D721Med (cell line): ENCODE measurements at places on chromosomes 7 and 10.

DNA sequence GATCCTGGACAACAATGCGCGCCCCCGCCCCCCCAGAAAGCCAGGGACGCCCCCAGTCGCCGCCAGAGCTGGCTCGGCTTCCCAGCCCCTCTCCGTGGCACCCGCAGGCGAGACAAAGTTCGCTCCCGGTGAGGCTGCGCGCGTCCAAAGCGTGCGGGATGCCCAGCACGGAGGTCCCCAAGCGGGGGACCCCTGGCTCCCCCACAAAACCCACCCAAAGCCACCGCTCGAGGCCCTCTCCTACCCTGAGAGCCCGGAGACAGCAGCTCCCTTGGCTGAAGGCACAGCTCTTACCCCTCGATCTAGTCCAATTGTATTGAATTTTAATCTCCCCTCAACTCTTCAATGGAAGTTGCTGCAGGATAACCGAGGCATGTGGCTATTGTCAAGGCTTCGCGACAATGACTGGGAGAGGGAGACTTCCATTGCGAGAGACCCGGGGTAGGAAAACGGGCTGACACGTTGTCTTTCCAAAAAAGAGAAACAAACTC lies 305.3 kb downstream of the PRPF18 start:
- DNase-seq: no peak

DNA sequence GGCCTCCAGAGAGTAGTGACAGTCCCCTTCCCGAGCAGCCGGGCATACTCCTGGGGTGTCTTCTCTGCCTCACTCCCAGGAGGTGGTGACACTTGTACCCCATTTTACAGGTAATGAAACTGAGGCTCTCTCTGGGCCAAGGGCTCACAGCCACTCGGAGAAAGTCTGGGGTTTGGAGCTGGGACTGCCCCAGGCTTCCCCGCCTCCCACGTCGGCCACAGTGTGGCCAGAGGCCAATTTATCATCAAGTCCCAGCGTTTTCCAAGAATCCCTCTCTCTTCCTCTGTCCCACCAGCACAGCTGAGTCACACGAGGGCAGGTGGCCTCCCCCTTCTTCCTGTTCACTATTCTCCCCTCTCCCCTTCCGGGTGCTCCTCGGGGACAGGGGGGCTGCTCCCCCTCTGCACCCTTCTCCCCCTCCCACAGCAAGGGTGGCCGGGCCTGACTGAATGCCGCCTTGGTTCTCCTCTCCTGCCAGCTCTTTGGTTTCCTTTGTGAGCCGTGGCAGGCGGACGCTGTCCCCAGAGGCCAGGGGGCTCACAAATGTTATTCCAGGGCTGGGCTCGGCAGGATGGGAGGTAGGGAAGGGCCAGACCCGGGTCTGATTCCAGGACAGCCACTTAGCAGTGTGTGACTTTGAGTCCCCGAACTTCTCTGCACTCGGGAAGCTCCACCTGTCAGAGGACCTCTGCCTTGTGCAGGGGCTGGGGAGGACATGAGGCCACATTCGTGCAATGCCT lies 17.7 kb downstream of the CLIP2 start:
- no peak for DNase-seq

DNA sequence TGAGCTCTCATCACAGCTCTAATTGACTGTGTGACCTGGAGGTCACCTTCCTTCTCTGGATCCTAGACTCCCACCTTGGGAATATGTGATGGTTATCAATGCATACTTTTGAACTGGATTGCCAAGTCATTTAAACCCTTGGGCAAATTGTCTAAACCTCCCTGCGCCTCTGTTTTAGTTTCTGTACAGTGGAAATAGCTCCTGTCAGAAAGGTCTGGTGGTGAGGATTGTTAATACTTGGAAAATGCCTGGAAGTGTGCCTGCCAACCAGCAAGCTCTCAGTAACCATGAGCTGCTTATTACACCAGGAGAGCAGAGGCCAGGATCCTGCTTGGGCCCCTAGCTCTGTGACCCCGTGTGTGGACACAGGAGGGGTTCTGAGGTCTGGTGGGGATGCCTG lies 108.7 kb upstream of the PPIF start:
- DNase-seq: no peak

GRCh38 chr10:60728056-60728455 lies 50.2 kb upstream of the CDK1 start:
- no peak for DNase-seq

DNA sequence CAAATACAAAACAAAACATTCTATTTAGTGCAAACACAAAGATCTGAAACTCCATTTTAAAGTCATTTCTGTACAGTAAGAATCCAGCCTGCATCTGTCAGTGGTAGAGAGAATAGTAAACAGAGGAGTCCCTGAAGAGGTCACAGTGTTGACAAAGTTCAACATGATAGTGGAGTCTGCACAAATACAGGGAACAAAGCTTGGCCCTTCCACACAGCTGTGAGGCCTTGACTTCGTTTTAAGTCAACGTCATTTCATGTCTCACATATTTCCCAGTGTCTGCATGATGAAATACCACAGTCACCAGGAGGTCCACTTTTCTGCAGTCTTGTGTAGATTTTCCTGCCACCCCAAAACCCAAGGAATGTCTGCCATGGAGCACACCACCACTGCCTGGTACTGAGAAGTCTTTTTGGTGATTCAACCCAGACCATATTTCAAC lies 33.0 kb downstream of the CYP26A1 start:
- DNase-seq: no peak

DNA sequence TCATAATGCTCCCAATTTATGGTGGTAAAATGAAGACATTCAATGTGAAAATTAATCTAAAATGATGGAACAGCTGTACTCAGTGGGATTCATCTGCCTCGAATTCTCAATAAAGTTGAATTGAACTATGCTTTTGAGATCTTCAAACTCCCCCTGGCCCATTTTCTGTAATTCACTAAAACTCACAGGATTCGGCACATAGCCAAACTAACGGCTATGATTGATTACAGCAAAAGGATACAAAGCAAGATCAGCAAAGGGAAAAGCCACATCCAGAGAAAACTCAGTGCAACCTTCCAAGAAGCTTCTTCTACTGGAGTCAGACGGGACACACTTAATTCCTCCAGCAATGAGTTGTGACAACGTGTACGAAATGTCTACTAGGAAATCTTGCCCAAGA lies 307.5 kb downstream of the CNTNAP2 start:
- DNase-seq: no peak

DNA sequence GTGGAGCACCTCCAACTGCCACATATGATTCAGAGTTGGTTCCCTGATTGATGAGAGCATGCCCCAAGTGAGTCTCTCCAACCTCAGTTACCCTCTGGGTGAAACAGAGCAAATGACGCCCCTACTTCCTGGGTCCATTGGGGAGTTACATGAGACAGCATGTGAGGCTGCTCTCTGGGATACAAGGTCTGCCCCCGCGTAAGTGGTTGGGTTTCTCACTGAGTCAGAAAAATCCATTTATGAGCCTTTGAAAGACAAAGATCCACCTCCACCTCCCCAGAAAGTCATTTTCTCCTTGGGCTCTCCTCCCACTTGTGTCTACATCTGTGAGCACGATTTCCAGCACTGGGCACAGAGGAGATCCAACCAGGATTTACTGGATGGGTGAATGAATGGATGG lies 70.7 kb upstream of the DNAAF5 start:
- no peak for DNase-seq

- DNase-seq: no peak
These were observed 11.9 kb downstream of the EZH2 start for GRCh38 chr7:148872188-148872587.

DNA sequence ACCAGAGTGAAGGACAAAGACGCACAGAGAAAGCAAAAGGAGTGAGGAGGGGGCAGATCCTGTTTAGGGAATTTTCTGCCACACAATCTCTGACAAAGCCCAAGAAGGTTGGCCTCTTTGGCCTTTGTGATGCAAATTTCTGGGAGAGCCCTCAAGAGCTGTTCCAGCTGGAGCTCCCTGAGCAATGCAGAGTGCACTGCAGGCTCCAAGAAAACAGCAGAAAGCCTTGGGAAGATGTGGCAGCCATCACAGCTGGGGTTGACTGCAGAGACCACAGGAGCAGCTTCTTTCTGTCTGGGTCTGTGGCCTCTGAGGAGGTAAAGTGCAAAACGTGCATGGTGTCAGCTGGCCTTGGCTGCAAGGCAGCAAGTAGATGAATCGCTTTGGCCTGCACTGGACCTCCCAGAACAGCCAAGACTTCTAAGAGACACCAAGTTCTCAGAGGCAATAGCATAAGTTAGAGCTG lies 200.2 kb downstream of the ELMO1 start:
- no peak for DNase-seq

DNA sequence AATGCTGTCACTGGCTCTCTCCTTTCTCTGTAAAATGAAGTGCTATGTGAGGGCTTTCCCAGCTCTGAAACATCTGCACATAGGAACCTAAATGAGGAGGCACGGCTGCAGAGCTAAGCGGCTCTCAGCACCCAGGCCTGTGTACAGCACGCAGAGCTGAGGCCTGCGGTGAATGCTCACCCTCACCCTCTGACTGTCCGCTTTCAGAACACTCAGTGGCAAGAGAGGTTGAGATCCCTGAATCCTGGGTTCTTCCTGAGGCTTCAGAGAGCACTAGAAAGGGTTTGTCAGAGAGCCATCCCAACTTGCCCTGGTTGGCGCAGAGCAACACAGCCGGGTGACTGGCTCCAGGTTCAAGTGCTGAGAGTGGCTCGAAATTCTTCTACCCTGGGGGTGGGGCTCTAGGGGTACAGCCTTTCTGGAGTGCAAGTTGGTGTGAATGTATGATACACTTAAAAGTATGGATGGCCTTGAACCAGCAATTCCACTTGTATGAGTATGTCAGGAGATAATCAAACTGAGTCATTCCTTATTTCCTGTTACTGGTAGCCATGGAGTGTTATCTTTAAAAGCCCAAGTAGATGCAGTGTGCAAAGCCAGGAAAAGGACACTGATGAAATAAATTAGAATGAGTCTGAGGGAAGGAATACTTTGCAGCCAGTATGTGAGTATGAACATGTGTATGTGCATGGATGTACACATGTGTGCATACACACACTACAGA lies 1.7 kb upstream of the CCDC201 start:
- DNase-seq: no peak

DNA sequence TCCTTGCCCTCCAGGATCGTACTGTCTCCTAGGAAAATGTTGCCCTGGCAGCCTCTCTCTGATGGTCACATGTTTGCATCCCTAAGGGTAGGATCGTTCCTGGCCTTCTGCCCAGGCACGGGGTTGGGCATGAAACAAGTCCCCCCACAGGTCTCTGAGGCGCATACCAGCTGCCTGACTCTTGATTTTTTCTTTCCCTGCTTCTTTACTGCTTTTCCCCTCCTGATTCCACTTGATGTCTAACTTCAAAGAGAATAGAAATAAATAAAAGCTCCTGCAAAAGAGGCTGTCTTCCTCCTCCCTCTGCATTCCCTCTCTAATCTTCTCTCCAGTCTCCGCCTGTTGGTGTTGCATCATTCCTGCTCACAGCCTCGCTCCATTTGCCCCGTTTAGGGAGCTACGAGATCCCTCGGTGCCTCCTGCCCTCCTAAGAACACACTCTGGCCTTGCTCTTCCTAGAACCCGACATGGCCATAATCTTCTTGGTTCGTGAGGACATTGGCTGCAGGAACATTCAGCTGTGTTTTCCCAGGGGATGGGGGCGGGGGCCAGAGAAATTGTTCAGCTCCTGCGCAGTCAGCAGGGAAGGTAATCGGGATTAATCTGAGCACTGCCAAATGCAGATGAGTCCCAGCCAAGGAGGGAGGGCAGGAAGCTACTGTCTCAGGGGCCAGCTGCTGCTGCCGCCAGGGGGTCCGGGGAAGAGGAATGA lies 26.0 kb downstream of the LEP start:
- peak; percentile 68 for DNase-seq

DNA sequence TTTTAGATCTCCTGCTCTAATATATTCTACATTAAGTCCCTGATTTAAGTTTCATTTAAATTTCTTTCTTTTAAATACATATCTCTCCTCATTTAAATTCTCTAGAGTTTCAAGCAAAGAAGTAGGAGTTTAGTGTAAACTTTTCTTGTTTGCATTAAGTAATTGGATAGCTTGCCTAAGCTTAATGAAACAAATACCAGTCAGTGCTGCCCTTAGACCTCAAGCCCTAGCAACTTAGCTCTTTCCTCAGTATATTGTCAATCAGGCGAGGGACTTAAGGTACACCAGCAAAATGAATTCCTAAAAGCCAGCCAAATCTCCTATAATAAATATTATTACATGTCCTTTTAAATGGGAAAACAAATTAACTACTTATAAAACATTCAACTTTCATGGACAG lies 101.5 kb downstream of the CHCHD3 start:
- no peak for DNase-seq

DNA sequence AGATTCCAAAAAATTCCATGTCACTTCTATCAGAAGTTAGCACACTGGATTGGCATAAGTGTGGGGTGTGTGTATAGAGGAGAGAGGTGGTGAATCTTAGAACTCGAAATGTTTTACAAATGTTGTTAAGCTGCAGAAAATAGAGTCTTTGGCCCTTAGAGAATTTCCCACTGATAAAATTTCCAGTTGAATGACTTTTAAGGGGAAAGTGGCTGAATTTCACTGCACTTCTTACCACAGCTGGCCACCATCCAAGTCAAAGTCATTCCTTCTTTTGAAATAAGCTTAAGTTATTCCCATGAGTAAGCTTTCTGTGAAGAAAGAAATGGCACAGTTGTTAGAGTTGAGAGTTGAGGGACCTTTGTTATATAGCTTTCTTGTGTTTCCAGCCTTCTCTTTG lies 13.9 kb downstream of the VCL start:
- DNase-seq: no peak

GRCh38 chr7:113000316-113001020 lies 86.2 kb downstream of the GPR85 start:
- no peak for DNase-seq

DNA sequence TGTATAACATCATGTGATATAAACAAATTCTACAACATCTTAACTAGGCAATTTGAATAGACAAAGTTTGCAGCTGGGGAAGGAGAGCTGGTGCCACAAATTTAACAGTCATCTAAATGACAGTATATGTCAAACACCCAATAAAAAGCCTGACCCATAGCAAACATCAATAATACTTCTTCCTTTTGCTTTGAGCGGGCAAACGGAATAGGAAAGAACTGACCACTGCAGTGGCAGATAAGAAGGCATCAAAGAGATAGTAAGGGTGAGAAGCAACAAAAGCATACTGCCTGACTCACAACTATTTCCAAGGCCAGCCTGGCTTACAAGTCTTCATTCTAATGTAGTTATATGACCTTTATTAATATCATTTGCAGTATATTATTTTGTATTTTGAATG lies 99.9 kb downstream of the LRRN3 start:
- DNase-seq: no peak

DNA sequence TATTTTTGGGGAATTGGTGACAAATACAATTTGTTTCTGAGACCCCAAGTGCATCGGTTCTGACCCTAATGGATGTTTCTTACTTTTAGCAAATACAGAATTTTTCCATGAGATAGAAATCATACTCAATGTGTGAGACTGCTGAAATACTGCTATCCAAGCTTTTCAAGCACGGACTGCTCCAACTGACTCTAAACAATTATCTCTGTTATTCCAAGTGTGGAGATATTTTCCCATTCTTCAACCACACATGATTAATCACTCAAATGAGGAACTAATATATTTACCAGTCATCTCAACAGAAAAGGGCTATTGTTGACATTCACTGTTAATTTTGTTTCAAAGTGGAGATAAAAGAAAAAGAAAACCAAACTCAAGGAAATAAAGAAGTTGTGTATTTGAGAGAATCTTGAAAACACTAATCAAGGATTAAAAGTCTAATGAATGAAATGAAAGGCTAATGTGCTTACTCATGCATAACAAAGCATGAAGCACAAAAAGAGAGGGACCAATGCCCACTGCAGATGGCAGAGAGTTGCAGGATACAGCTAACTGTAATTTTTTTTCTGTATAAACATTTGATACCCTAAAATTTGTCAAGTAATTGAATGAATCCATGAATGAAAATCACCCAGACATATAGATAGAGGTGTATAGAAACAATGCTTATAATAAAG lies 423.6 kb downstream of the DGKB start:
- no peak for DNase-seq

GRCh38 chr7:88664630-88665233 lies 94.8 kb upstream of the ZNF804B start:
- DNase-seq: no peak
